ENCODE measurements at places on chromosomes 2 and 18.

GRCh38 chr2:160442603-160443002 lies 51.0 kb downstream of the RBMS1 start:
- no peak for DNase-seq

DNA sequence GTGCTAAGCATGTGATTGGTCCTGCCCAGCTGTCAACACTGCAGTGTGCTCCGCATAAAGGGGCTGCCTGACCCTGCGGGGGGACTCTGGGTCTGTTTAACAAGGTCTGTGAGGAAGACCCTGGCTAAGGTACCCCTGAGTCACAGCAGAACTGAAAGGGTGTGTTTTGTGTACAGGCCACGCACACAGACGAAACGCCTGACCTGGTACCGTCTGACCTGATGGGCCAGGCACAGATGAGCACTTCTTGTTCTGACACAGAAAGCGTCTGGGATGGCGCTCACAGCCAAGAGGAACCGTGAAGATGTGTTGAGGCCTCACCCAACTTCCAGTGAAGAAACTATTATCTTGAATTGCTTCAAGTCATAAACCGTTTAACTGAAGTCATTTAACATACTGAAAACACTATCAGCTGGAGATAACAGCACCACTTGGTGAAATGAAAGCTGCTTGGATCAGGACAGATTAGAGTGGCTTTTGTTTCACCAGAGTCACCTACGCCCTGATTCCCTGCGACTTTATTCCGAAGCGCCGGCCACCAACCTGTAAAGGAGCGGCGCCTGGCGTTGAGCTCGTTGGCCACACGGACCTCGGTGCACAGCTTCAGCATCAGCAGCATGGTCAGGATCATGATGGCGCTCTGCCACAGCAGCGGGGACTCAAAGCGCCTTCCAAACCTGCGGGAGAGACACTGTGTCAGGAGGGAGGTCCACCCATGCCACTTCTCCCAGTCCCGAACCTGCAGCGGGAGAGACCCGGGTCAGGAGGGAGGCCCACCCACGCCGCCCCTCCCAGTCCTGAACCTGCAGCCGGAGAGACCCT lies 8.5 kb downstream of the SLC66A2 start:
- no peak for DNase-seq

DNA sequence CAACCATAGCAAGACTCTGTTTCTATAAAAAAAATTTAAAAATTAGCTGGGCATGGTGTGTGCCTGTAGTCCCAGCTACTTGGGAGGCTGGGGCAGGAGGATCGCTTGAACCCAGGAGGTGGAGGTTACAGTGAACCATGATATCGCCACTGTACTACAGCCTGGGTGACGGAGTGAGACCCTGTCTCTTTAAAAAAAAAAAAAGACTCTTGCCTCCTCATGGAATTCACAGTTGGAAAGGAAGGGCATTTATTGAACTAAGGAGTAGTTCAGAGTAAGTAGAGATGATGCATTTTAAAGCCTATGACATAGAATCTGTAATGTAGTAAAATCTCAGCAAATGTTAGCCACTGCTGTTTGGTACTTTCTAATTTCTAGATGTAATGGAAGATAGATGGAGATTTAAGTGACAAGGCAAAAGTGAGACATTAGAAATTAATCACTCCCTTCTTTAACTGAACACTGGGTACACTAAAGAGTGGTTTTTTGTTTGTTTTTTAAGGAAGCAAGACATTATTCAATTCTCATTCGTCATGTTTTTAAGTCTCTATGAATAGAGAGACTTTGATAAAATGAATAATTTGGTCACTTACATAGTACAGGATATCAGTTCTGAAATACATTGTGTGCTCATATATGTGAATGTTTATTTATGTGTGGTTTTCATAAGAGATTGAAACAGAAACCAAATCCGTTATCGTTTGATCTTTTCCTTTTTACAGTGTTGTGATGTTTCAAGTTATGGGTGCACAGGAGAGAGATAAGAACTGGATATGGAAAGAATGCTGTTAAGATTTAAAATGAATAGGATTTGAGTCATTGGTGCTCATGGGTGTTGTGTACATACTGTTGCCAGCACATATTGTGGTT lies 186.1 kb upstream of the STON1 start:
- peak; percentile 79 for DNase-seq

- DNase-seq: peak; percentile 16
Observed at GRCh38 chr2:135875491-135876065, 665 bp downstream of the MCM6 start.

DNA sequence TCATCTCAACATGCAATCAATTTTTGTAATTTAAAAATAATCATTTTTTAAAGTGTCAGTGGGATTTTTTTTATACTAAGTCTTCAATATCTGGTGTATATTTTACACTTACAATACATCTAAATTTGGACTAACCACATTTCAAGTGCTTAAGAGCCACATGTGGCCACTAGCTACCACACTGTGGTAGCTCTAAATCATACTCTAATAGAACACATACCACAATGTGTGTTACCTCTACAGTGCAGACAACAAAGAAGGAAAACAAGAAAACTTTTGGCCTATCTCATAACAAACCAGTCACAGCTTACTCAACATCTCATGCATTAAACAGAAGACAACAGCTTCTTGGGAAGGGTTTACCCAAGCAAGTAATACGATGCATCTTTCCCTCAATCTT lies 24.5 kb downstream of the PIAS2 start:
- DNase-seq: no peak

GRCh38 chr2:126359494-126359893 lies 296.5 kb upstream of the GYPC start:
- no peak for DNase-seq

DNA sequence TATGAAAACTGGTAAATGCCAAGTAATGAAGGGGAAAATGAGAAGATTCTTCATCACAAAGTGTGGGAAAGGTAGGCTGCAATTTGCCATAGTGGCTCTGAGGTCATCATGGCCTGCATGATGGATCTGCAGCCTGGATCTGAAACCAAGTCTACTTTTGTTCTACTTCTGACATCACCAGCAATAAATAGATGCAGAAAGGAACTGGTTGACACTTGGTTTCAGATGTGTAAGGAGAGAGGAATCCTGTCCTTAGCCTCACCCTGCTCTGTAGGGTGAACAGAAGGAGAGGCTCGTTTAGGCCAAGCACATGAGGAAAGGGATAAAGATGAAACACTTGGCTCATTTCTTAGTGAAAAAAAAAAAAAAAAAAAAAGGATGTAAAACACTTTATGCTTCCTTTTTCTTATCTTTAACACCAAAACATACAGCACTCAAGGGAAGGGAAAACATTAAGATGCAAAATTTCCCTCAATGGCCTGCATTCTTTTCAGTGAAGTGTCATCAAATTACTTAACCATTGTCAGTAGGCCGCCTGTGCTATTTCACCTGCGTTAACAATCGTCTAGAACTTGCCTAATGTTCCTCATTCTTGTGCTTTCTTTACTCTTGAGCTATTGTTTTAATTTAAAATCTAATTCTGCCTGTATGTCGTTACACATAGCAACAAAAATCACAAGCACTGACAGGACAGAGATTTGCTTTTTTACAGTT lies 3.9 kb downstream of the NEB start:
- peak; percentile 17 for DNase-seq

DNA sequence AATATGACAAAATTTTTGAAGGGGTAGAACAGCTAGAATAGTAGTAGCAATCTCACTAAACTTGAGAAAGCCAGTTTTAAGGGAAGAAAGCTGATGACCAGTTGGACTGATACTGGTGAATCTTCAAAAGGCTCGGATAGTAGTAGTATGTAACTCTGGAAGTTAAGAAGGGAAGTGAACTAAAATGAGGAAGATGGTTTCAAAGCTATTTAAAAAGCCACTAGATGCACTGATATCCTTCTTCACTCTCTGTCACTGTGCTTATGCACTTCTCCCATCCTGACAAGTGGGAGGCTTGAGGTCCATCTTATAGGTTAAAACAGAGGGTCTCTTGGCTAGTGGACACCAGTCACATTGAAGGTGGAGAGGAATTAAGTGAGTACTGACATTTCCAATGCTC lies 141.1 kb downstream of the NCOA1 start:
- no peak for DNase-seq

DNA sequence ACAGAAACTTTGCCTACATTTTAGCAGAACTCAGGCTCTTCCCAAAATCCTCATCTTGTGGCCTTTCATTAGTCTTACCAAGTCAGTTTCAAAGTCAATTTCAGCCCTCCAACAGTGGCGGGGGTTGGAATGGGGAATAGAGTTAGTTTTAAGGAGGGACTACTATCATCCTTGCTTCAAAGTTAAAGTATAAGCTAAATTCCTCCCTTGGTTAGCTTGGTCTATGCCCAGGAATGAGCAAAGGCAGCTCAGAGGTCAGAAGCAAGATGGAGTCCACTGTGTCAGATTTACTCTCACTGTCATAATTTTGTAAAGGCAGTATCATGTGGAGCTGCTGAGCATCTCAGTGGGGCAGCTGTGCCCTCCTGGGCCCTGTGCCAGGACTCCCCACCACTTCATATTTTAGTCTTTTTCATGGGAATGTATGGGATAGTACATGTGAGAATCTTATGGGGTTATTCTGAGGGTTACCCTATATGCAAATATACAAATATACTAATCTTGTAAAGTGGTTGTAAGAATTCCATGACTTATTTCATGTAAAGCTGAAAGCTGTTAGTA lies 145.2 kb upstream of the MMADHC start:
- peak; percentile 51 for DNase-seq

- DNase-seq: no peak
Observed at GRCh38 chr2:179830043-179830787, 31.2 kb downstream of the ZNF385B start.

- no peak for DNase-seq
Observed at GRCh38 chr2:118607641-118608040, 239.8 kb downstream of the EN1 start.

DNA sequence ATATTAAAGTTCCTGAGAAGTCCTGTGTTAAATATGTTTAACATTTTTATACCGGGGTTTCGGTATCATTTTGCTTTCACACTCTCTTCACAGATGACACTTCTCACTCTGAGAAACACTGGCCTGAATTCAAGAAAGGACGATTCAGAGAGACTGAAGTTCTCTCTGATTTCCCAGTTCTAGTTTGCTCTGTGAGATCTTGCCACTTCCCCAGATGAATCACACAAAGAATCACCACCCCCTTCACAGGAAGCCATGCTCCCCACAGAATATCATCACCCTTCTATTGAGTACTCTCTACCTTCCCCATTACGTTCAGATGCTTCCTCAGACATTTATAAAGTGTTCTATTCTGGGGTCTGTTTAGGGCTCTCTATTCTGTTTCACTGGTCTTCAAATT lies 16.1 kb upstream of the CD207 start:
- DNase-seq: no peak

DNA sequence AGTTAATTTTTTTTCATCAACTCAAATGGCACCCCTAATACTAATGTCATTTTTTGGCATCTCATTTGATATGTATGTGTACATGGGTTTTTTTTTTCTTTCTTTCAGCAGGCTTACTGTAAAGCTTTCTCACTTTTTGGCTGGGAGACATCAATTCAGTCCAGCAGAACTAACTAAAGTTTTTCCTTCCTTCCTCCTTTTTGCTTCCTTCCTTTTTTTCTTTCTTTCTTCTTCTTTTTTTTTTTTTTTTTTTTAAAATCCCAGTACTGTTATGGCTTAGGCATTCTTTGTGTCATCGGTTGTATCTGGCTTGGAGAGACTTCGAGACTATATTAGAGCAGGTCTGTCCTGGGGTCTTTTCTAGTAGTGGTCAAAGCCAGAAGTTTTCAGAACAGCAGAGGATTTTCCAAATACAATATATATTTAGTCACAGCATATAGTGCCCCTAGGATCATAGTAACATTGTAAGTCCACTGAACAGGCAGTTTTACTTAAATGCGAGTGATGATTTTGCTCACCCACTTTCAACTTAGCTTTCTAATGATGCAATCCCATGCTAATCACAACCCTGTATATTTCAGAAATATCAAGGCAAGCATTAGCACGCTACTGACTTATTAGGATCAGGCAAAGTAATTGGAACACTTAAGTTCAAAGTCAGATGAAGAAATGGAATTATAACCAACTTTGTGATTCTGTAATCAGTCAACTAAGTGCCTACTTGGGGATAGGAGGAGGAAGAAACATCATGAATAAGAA lies 4.0 kb downstream of the KLHL29 start:
- no peak for DNase-seq

- DNase-seq: peak; percentile 81
Observed at GRCh38 chr2:29033172-29033571, 41.2 kb downstream of the PCARE start.

- no peak for DNase-seq
Observed at GRCh38 chr2:10449838-10450691, 1.9 kb upstream of the ODC1 start.

- DNase-seq: no peak
Observed at GRCh38 chr18:26442126-26442525, 106.2 kb downstream of the KCTD1 start.

DNA sequence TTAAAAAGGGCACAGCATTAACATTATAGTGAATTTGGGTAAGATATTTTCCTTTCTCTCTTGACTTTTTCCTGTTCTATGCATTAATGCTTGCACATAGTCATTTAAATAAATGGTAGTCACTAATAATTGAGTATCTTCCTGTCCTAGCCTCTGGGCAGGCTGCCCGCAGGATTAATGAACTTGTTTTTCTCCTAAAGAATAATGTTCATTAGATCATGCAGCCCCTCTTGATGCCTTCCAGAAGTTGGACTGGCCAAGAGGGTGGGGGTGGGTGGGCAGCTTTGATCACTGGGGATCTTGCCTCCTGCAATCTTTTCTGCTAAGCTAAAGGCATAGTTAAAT lies 514.5 kb upstream of the CDH2 start:
- DNase-seq: no peak

DNA sequence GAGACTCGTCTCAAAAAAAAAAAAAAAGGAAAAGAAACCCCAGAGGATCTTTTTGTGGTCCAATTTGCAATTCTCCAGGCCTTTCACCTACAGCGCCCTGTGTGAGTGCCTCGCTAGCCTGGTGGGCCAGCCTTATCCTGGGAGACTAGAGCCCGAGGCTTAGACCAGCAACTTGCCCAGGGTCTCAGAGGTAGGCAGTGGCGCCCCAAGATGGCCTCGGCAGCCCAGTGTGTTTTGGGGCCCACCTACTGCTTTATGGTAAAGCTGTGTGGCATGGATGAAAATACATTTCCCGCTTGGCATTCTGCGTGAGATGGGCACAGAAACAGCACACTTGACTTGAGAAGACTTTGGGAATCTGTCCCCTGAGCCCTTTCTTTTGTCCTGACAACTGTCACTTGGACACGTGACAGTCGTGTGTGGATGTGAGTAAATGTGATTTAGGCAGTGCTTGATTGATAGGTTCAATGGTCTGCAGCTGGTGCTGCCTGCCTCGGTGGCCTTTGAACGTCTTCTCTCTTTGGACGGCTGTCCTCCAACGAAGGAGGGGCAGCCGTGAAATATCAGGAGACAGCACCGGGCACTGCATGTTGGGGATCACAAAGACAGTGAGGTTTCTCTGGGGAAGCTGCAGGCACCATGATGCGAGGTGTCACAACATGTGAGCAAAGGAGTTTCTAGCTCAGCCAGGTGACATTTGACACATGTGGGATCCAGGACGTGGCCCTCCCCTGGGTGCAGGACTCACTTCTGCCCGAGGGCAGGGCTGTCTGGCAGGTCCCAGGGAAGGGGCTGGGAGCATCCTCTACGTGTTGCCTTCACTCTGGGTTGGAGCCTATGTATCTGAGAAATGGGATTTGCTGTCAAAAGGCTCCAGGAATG lies 209.5 kb upstream of the TWIST2 start:
- DNase-seq: no peak

- peak; percentile 97 for DNase-seq
Observed at GRCh38 chr2:36355151-36355889, at the start of gene CRIM1. Gene CRIM1, plus strand, starts transcription at chr2:36355778. Its CDS starts 515 bp downstream, at chr2:36356293.
